Mesenteric fat pad (tissue), 1 donor: ENCODE measurements at places on chromosomes 1 and 21. TPM values are rescaled to one million over a fixed set of nuclear protein-coding genes. Genes with fewer than 3 reads are reported as not detected.
A peak's percentile ranks its signal among the peaks of the same experiment; 100 is the strongest.

GRCh38 chr1:87017998-87018672 lies 103.7 kb downstream of the HS2ST1 start:
- no peak for DNase-seq

DNA sequence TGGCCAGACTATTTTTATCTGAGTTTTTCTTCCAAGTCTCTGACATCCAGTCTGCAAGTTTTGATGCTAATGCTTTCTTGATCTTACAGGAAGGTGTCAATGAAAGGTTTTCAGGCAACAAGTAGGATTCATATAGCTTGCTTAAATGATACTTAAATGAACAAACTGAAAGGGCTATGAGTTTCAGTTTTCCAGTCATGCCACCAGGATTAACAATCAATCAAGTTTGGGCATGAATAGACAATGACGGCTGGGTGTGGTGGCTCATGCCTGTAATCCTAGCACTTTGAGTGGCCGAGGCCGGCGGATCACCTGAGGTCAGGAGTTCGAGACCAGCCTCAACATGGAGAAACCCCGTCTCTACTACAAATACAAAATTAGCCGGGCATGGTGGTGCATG lies 34.3 kb upstream of the SLC16A1 start:
- DNase-seq = no peak

GRCh38 chr1:145846201-145846612 lies 777 bp downstream of the NUDT17 start:
- no peak for DNase-seq

- DNase-seq = no peak
These were observed 96.9 kb upstream of the BCL9 start for GRCh38 chr1:147444381-147444780.

DNA sequence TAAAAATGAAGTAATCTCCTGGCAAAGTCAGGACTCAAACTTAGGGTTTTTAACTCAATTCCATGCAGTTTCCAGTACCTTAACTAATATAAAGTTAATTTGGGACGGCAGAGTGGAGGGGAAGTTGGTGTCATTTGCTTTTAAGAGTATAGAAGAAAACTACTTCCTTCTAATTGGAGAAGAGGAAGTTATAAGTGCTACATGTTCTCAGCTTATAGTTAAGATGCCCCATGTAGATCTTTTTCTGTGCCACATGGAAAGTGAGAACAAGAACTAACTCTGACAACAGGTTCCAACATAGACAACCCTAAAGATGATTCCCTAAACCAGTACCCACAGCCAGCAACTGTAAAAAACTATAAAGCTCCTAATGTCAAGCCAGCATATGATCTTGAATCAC lies 11.5 kb downstream of the RRAGC start:
- no peak for DNase-seq

DNA sequence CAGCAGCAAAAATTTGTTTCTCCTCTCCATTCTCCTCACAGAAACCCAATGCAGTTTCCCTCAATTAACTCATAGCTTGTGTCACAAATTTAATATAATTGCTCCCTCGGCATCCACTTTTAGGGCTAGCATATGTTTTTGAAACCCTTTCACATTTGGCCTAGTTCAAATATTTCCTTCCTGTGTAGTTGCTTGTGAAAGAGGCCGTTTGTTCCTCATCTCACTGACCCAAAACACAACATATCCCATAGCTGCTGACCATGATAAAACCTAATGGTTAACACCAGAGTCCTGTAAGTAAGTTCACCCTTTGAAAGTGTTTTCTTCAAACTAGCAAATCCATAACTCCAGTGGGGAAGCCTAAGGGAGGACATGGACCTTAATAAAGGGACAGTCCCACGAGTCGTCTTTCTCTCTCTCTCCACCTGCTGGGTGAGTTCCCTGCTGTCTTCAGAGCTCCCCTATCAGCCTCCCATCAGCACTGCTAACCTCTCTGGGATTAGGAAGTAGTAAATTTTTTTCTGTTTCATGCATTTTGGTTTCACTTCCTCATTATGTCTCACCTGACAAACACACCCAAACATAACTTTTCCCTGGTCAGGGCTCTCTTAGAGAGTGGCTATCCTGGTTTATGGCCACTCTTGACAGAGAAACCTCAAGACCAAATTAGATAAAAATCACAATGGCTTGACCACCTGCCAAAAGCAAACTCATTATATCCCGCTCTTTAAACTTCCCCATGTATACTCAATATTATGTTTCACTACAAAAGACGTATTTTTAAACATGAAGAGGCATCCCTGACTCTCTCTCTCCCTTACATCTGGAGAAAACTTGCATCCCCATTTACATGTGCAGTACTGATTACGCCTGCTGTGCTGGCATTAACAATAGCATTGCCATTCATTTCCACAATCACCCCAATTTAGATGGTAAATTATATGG lies 177.7 kb upstream of the HP1BP3 start:
- no peak for DNase-seq

DNA sequence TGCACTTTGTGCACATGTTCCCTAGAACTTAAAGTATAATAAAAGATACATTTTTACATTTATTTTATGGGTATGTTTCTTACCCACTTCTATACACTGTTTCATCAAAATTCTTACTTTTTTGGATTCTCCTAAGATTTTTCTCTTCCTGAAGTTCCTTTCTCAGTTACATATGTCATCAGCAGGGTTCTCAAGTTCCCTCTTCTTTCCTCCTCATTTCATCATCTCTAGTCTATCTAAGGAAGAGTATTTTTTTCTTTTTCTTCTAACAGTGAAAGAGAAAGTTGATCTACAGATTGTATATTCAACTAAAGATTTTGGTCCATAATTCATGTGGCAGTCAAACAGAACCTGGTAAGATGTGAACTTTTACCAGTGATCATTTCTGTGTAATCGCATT lies 41.2 kb upstream of the CYYR1 start:
- DNase-seq = no peak

GRCh38 chr21:29164323-29164942 lies 34.0 kb downstream of the MAP3K7CL start:
- no peak for DNase-seq

DNA sequence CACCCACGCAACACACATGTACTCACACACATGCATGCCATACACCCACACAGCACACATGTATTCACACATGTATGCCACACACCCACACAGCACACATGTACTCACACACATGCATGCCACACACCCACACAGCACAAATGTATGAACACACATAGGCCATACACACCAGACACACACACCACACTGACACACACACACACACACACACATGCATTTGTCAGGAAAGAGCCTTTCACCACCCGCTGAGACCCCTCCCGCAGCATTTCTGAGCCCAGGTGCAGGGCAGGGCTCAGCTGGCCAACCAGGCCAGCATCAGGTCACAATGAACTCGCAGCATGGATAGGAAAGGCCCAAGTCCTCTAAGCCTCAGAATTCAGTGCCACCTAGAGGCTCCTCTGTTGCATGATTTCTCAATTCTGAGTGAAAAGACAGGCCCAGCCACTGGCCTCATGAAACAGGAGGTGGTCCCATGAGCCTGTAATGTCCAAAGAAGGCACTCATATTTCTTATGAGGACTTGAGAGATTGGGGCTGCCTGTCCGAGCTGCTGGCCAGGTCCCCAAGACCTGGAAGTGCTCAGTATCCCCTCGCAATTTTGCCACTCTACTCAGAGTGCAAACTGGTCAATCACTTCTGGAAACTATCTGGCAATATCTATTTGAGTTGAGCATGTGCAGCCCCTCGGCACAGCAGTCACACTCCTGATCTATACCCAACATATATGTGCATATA lies 57.3 kb downstream of the PSMG1 start:
- DNase-seq = no peak

GRCh38 chr1:24421502-24421901 lies 5.9 kb downstream of the NIPAL3 start:
- no peak for DNase-seq

- no peak for DNase-seq
These were observed 14.6 kb downstream of the TNNT2 start for GRCh38 chr1:201362906-201363305.

DNA sequence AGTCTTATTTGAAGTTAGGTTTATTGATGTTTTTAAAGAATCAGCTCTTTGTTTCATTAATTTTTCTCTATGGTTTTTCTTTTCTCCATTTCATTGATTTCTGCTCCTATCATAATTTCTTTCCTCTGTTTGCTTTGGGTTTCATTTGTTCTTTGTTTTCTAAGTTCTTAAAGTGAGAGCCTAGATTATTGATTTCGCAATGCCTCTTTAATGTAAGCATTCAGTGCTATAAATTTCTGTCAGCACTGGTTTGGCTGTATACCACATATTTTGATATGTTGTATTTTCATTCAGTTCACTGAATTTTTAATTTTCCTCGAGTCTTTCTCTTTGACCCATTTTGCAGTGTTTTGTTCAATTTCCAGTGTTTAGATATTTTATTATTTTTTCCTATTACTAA lies 68.7 kb downstream of the DNAH14 start:
- no peak for DNase-seq

- no peak for DNase-seq
These were observed 318.5 kb upstream of the DUSP10 start for GRCh38 chr1:222060210-222060916.

GRCh38 chr1:22518379-22518778 lies 44.9 kb upstream of the EPHA8 start:
- DNase-seq = peak; percentile 12

- peak; percentile 96 for DNase-seq
These were observed at the start of gene METTL18 for GRCh38 chr1:169794530-169795416. Gene METTL18, minus strand, starts transcription at chr1:169794907. Its CDS starts 1,212 bp downstream, at chr1:169793695.

DNA sequence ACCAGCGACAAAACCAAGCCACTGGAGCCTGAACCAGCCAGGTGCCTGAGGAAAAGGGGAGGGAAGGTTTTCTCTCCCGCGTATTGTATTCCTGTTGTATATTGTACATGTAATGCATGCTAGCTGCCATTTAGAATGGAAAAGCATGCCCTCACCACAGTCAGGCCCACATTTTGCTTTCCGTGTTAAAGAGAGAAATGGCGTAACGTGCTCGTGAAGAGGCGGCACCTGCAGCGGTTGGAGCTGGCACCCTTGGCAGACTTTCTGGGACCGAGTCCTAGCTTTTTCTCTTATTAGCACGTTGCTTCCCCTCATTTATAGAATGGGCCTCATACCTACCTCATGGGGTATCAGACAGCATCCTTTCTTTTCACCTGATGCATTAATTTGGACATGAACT lies 135.3 kb upstream of the IRF2BP2 start:
- no peak for DNase-seq

DNA sequence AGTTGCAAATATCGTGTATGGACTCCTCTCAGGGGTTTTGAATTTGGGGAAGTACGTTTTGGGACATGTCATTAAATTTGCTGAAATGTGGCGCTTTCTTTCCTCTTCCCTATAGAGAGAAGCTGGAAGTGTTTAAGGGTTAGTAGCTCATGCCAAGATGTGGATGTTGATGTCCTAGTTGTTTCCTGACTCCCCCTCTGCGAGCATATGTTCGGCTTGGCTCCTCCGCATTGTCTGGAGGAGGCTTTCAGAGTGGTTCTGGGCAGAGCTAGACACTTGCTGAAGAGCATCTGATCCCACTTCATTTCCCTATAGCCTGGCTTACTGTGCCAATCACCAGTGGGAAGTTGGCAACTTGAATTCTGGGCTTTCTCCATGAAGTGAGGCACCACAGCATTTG lies 347.4 kb upstream of the B3GALT2 start:
- DNase-seq = no peak

DNA sequence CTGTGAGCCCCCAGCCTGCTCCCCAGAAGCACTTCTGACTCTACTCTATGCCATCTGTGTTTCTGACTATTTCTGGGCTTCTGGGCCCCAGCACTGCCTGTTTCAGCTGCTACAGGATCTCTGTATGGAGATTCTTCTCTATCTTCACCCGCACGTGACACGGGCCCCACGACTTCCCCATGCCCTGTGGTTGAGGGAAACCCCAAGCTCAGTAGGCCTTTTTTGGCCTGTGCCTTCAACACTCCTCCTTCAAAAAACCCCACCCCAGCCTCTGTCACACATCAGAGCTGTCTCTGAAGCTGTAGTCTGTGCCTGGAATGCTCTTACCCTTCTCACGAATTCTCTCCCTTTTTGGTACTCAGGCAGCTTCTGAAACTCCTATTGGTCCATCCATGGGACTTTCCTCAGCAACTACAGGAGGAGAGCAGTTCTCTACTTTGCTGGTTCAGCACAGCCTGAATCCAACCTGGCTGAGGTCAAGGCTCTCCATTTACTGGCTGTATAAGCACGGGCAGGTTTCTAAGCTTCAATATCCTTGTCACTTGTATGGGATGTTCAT lies 2.0 kb upstream of the NID1 start:
- no peak for DNase-seq

DNA sequence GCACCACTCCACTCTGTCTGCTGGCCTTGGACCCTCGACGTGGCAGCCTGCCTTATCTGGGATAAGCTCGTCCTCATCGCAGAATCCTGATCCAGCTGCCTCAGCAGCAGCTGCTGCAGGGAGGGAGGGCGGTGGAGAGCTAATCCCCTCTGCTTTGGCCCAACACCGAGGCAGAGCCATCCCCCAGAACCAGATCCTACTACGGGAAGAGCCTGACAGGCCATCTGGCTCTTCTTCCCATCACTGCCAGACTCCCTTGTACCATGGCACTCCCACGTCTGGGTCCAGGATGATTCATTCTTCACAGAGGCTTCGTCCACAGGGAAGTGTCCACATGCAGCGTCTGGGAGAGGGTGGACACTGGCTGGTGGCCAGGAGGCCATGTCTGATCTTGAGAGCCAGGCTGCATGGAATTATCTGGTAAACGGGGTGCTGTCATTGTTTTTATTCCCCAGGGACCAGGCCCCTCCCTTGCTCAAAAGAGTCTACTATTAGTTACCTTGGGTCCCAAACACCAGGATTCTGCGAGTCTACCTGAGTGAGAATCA lies 14.6 kb upstream of the PKP1 start:
- peak; percentile 33 for DNase-seq

- no peak for DNase-seq
These were observed 103.4 kb downstream of the RUSC1 start for GRCh38 chr1:155424091-155424490.

- DNase-seq = no peak
These were observed 3.1 kb upstream of the LMNA start for GRCh38 chr1:156111355-156111962.

- no peak for DNase-seq
These were observed 345.2 kb upstream of the CAMK1G start for GRCh38 chr1:209238356-209238755.

The ARHGEF16 gene
- total RNA-seq = 1.6 TPM

The GBP5 gene
- 2.1 TPM for total RNA-seq

The EVA1C gene
- total RNA-seq = 50.3 TPM

The IFNLR1 gene
- total RNA-seq = 0.22 TPM

The FAM72D gene
- total RNA-seq = not detected
